ENCODE measurements at places on chromosomes 4 and X.

GRCh38 chr4:94208918-94209317 lies 1.3 kb downstream of the SMARCAD1 start:
- peak; percentile 17 for DNase-seq

- no peak for DNase-seq
Measured at GRCh38 chr4:3708103-3708510, 58.1 kb upstream of the ADRA2C start.

DNA sequence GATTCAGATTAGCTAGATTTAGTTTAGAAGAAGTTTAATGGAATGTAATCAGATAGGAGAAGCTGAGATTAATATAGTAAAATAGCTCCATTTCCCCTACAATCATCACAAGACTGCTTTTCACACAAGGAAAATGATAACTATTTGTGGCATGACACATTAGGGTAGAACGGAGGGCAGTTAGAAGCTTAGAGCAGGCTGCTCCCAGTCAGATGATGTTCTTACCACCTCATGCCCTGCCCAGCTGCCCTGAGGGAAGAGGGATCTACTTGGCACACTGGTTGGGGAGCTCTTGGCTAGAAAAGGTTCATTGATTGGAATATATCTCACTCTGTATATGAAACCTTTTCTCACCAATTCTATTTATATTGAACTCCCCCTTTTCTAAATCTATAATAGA lies 180.7 kb upstream of the IL15 start:
- DNase-seq, result no peak

DNA sequence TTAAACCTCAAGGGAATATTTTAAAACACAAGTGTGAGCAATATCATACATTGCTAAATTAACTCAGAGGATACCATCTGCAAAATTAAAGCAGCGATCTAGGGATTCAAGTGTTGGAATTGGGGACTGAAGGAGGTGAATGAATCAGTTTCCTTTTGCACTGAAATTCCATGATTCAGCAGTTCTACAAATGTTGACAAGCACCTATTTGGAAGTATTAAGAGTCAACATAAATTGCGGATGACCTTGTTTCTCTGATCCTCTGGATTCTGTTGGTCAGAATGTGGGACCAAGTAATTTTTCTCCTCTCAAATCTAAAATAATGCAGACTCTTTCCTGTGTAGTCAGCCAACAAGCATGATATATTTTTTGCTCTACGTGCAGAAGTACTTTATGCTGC lies 78.8 kb downstream of the LDB2 start:
- DNase-seq, result no peak

GRCh38 chrX:17072301-17072700 lies 125.8 kb downstream of the REPS2 start:
- peak; percentile 49 for DNase-seq

DNA sequence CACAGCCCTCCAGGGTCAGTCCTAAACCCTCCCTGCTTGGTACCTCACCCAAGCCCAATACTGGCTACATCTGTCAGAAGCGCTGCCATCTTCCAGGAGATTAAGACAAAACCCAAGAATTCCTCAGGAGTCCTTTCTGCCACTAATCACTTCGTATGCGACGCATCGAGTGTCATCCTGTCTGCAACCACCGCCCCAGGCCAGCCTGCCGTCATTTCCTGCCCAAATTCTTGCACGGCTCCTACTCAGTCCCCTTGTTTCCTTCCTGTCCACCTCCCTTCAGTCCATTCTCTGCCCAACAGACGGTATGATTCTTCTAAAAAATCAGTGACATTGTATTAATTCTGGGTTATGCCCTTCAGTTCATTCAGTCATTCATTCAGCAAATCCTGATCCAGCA lies 113.6 kb downstream of the NFKB1 start:
- no peak for DNase-seq

GRCh38 chr4:172480471-172480870 lies 667.3 kb downstream of the GALNTL6 start:
- DNase-seq, result no peak

DNA sequence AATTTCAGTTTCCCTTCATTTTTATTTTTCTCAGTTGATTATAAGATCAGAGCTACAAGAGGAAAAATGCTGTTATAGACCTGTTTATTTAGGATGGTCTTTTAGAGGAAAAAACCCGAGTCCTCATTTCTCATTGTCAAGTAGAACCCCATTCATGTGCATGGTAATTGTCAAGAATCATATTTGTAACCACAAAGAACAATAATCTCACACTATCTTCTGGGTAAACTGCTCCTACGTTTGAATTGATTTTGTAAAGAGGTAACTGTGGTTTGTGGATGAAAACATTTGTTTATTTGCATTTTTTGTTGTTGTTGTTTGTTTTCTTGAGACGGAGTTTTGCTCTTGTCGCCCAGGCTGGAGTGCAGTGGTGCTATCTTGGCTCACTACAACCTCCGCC lies 23.8 kb downstream of the RAPGEF2 start:
- DNase-seq, result no peak

DNA sequence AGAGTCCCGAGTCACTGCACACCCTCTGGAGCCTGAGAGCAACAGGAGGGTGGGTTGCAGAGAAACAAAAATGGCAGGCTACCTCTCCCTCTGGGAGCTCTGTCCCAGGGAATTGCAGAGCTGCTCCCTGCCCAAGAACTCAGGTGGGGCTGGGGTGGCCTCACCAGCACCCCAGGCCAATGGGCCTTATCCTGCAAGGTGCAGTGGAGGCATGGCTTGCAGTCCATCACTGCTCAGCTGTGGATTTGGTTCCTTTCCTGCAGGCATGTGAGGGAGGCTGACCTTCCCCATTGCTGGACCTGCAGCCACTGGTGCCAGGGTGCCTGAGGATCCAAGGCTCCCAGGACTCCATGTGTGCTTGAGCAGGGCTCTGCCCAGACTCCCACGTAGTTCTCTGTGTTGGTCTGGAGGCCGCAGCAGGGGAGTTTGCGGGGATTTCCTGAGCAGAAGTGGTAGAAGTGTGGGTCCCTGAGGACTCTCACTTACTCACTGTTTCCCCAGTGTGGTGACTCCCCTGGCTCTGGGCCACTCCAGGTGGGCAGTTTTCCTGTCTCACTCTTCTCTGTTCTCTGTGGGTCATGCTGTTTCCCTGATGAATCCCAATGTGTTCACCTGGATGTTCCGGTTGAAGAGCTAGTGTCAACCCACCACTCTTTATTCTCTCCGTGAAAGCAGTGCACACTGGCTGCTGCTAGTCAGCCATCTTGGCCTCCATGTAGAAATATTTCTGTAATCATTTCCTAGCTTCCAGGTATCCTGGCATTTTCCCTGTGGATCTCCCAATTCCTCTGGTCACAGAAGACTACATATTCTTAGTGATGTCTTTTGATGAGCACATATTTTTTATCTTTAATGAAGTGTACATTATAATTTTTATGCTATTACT lies 82.3 kb downstream of the ARHGAP24 start:
- no peak for DNase-seq

GRCh38 chr4:153127760-153128494 lies 76.3 kb upstream of the TRIM2 start:
- DNase-seq, result peak; percentile 90

- DNase-seq, result no peak
Measured at GRCh38 chrX:63718010-63718694, 66.9 kb downstream of the ARHGEF9 start.

DNA sequence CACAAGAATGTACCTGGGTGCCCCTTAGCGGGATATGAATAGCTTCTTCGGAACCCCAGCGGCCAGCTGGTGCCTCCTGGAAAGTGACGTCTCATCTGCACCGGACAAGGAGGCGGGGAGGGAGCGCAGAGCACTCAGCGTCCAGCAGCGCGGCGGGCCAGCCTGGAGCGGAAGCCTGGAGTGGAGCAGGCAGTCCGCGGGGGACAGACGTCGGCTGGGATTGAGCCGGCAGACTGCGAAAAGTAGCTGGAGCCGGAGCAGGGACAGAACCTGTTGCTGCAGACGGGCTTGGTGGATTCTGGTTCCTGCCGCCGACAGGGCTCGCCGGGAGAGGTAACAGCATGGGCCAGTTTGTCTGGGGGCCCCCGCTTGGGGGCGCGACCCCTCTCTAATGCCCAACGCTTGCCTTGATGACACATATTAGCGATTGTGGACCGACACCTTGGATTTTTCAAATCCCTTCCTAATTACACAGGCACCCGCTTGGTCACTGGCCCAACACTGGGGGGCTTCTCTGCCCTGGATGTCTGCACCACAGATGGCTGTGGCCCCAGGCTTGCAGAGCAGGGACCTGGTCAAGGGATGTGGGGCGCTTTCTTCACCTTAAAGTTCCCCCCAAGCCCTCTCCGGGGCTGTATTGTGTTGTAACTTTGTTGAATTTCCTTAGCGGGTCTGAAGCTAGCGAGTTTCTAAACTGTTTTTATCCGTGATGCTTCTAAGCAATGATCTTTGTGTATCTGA lies at the start of gene NPFFR2:
TSS of gene NPFFR2 (plus strand) at position 133 of the 741 bp plus-strand sequence. CDS start 96,592 bp downstream, outside the sequence.
- no peak for DNase-seq

DNA sequence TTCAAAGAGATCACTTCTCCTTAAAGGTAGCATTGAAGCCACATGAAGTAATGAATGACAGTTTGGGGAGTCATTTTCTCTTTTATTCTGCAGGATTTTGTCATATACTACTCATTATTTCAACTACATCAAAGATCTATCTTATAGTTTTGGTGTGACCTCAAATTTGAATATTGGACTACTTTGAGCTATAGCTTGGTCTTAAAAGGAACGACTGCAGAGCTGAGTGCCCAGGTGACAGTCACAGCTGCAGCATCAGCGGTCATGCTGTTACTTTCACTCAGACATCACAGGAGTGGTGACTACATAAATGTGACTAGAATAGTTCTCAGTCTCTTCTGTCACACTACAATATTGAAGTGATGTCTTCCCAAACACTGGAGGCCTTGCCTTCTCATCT lies 10.7 kb upstream of the SPCS3 start:
- no peak for DNase-seq

- DNase-seq, result no peak
Measured at GRCh38 chr4:107094332-107094731, 58.2 kb upstream of the DKK2 start.

DNA sequence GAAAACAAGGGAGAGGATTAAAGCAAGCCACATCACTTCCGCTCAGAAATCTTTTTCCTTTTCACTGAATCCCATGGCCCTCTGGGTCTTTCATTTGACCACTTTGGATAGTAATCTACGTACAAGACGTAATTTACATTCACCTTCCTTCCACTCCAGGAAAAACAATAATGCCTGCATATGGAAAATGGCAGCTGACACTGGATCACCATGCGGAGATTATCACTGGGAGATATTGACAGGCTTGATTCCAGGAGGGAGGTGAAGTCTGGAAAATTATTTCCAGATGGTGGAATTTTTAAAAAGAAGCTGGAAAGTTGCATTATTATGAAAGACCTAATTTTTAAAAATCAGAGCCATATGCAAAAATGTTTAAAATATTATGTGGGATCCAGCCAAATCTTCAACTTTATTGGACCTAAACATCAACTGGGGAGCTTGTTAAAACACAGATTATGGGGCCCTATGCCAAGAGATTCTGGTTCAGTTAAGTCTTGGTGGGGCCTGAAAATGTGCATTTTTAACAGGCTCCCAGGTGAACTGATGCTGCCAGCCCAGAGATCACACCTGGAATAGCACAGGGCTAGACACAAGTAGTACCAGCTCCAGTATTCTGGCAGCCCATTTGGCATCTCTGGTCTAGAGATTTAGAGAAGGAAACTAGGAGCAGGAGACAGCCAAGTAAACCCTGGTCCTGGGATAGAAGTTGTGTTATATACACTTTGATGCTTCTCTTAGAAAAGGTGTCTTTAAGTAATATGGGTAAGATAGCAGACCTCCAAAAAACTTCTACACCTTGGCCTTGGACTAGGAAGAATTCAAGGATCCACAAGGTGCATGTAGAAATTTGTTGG lies 290.3 kb upstream of the LDB2 start:
- DNase-seq, result no peak

DNA sequence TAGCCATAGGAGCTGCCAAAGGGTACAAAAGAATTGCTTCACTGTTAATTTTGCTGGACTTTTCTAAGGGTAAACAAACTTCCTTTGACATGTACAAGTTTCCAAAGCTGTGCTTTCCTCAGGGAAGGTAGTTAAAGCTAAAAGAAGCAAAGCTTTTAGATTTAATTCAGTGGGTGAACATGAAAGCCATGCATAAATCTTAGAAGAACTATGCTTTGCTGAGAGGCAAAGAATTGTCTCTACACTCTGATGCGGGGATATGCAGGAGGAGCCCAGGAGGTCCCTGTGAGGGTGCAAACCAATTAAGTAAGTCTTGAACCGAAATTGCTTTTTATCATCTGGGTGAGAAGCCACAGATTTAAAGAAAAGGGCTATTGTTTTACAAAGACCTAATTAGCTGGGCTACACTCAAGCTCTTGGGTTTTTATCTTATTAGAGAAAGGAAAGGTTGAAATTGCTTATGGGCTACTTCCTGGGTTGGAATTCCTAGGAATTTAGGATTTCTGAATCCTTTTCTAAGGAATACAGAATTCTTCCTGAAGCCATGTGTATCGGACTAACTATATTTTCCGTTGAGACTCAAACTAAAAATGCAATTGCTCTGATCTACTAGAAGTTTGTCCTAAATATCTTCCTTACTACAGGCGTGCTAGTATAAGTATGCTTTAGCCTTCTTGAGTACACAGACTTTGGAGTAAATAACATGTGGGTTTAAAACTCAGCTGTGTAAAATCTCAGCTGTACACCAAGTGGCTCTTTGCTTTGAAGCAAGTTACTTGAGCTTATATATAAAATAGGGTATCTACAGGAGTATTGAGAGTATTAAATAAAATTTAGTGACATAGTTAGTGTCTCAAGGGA lies 188.4 kb upstream of the ANK2 start:
- no peak for DNase-seq

DNA sequence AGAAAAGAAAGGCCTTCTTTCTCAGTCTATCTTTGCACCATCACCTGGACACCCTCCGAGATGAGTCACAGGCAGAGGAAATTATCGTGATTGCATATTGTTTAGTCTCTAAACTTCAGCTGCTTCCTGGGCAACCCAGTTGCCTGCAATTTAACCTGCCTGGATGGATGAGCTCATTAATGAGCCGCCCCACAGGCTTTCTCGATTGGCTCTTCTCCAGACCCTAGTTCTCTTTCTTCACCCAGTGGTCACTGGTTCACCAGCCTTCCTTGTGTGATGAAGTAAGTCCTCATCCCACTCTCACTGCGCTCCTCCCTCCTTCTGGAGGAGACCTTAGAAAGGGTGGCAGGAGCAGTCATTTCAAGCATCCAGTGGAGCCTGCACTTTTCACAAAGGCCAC lies 94.4 kb downstream of the SOWAHB start:
- DNase-seq, result no peak

DNA sequence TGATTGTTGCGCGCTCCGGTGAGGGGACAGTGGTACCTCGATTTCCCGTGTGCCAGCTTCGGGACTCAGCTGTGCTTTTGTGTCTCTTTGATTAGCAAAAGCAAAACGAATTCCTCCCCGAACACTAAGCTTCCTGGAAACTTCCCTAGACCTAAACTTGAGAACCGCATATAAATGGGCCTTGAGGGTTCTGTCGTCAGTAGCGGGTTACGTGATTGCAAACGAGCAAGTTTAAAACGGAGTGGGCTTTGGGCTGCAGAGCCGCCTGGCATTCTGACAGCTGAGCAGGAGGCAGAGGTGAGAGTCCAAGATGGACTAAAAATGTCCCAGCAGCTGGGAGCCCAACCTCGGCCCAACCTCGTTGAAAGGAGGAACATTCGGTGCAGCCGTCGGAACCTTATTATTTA lies 1.2 kb upstream of the TAPT1 start:
- peak; percentile 23 for DNase-seq

All from hematopoietic multipotent progenitor cell treated with erythropoietin and hydrocortisone succinate and interleukin-3 and kit ligand, for 17 days (in vitro differentiated cells).